ENCODE measurements at places on chromosomes 7 and 10. TPM values are rescaled to one million over a fixed set of nuclear protein-coding genes. Genes with fewer than 3 reads are reported as not detected.

GRCh38 chr7:138433583-138434443 is 26.2 kb upstream of the TRIM24 start:
- no peak for DNase-seq

GRCh38 chr7:81510122-81510521 is 259.7 kb downstream of the HGF start:
- no peak for DNase-seq

IFT22 gene
- total RNA-seq = 60.6 TPM

DNA sequence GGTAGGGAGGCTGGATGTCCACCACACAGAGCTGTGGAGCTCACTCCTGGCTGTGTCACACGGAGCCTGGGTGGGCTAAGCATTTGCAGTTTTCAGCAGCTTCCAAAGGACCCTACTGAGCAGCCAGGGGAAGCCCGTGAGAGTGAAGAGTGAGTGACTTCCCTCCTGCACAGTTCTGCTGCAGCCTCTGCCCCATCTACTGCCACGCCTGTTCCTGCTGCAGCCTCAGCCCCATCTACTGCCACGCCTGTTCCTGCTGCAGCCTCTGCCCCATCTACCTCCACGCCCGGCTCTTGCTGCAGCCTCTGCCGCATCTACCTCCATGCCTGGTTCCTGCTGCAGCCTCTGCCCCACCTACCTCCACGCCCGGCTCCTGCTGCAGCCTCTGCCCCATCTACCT is 12.2 kb downstream of the ADAM8 start:
- DNase-seq = no peak

- DNase-seq = no peak
Observed at GRCh38 chr10:63128443-63128842, 4.7 kb upstream of the NRBF2 start.

- DNase-seq = no peak
Observed at GRCh38 chr10:35079763-35080162, 10.4 kb downstream of the CUL2 start.

DNA sequence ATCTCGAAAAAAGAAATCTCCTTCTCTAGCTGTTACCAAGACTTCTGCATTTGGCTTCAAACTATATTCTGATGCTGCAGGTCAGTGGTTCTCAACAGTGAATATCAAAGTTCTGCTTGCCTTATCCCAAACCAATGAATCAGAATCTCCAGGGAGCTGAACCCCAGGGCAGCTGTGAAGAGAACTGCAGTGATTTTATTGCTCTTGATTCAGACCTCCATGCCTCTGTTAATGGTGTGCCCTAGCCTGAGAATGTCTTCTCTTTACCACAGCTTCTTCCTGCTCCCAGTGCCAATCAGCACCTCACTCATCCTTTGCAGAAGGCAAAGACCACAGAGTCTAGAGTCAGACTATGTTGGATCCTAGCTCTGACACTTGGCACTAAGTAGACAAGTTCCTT is 46.2 kb upstream of the MRLN start:
- no peak for DNase-seq

C7orf33 gene
- not detected for total RNA-seq

DNA sequence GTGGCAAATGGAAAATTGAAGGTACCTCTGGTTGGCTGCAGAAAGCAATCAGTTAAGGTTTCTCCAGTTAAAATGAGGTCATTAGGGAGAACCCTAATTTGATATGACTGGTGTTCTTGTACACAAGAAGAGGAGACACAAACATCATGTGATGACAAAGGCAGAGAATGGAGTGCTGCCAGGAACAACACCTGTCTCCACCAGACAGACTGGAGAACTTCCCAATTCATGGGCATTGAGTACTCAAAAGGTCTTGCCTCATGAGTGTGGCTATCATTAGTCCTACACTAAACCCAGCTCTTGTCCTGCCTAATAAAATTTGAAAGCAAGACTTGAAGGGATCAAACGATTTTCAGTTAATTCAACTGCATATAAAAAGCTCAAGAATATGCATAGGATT is 152.6 kb downstream of the PTPN20 start:
- DNase-seq = no peak

DNA sequence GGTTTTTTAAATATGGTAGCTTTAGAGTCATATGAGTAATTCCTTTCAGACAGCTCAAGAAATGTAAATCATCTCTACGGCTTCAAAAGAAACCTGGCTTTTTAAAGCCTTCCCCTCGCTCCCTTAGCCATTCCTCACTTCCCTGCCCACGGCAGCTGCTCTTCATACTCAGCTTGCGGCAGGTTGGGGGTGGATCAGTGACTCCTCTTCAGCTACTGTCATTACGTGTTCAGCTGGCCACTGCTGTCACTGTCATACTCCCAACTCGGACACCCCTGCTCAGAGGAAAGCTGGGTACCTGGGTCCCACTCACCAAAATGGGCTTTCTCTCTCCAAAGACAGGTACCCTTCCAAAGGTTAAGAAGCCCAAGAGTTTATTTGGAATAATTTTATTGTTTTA is 6.6 kb downstream of the YWHAG start:
- no peak for DNase-seq

GRCh38 chr7:87445897-87446296 is 29.6 kb downstream of the ABCB4 start:
- DNase-seq = no peak

GRCh38 chr10:28922127-28922526 is 244.8 kb downstream of the BAMBI start:
- DNase-seq = no peak

PPP1R17 gene
- total RNA-seq = 0.96 TPM

DNA sequence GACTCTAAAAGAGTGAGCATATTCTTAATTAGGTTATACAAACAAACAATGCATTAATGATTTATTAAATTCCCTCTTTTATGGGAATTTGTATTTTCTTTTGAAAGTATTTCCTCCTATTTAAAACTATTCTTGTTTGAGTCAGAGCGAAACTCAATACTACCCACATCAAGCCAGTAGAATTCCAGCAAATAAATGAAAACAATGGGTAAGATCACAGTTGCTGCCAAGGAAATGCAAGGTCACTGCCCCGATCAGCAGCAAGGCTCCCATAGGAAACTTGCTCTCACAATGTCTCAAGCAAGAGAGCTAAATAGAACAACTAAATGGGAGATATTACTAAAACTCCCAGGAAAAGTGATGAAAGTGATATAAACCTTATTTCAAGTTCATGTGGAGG is 206.3 kb downstream of the THSD7A start:
- no peak for DNase-seq

SPDYE18 gene
- 0.93 TPM for total RNA-seq

NKX2-3 gene
- total RNA-seq = not detected

CACNA2D1 gene
- 25.1 TPM for total RNA-seq

DNA sequence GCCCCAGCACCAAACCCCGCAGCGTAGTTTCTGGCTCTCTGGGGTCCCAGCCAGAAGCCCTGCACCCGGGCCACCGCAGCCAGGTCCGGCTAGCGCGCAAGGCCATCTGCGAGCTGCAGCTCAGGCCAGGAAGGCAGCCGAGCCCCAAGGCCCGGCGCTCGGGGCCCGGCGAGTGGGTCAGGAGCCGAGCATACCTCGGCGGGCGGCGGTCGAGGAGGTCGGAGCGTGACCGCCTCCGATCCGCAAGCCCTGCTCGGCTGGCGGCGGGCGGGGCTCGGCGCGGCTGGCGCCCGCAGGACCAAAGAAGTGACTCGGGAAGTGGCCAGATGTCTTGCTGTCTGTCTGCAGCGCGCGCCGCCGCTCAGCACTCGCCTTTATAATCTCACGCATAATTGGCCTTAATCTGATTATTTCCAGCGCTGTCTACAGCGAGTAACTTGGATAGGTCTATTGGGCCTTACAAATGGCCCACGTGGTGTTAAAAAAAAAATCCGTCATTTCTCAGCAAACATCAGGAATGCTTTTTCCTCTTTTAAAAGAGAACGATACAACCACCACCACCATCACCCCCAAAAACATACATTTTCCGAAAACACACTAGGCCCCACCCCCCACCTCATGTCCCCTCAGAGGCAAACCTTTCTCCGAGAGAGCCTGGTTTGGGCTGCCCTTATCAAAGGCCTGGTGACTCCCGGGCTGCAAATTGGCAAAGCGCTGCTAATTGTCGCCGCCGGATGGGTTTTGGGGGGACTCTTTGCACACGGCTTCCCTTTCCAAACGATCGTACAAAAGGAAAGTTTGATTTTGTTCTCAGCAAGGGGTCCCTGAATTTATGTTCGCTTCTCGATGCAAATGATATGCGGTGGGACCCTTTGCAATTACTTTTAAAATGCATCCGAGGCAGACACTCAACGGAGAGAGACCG is at the start of gene DRGX:
DRGX (minus strand) TSS at position 349 of the 925 bp plus-strand sequence. CDS start 649 bp downstream, outside the sequence.
- no peak for DNase-seq

- DNase-seq = no peak
Observed at GRCh38 chr10:3588816-3589215, 196.2 kb downstream of the KLF6 start.

DNA sequence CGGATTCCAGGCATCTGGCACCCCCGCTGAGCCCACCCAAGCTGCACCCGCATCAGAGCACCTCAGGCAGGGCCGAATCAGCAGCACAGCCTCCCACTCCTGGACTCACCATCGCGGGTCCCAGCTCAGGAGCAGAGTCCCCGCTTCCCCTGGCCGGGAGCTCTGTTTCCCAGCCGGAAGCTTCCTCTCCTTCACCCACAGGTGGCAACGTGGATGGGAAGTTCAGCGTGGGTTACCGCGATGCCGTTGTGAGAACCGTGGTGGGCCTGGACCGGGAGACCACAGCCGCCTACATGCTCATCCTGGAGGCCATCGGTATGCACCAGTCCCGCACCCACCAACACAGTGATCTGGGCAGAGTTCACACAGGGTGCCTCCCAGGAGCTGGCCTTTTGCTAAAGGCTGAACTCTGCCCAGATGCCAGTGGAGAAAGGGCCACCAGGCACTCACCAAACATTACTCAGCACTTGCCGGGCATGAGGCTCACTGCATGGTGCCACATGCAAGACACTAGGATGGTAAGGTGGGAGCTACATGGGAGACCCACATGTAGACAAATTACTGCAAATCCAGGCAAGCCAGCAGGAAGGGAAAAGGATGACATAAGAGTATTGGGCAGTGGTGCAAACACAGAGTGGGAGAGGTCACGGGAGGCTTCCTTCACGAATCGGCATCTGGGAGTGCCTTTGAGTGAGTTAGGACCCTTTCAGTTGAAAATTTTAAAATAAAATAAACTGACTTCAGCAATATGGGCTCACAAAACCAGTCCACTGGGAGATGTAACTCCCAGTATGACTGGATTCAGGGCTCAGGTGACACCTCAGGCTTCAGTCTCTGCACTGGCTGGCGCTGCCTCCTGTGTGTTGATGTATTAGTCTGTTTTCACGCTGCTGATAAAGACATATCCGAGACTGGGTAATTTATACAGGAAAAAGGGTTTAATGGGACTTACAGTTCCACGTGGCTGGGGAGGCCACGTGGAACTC is 10.4 kb downstream of the C10orf105 start:
- no peak for DNase-seq

DNA sequence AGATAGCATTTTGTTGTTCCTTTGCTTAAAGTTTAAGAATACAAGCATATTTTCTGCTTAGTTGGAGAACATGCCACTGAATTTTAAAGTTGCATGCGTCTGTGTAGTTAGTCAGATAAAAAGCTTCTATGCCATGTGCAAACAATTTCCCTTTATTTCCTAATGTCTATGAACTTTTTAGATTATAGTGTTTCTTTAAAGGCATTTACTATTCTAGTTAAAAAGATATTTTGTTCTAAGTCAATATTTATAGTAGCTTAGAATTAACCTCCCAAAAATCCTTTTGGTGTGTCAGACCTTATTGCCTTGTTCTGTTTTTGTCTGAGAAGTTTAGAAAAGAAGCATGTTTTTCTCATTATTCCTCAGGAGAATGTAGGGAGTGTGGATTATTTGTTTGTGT is 99.0 kb upstream of the GATA3 start:
- no peak for DNase-seq

H2BK1 gene
- total RNA-seq = not detected

- DNase-seq = no peak
Observed at GRCh38 chr7:135970682-135971365, 6.3 kb downstream of the MTPN start.

CCDC3 gene
- total RNA-seq = 1.6 TPM

CALHM3 gene
- 1.3 TPM for total RNA-seq

- DNase-seq = no peak
Observed at GRCh38 chr7:113314594-113314993, 196.2 kb upstream of the SMIM30 start.

- DNase-seq = peak; percentile 36
Observed at GRCh38 chr10:35127289-35127891, 744 bp downstream of the CREM start.

DNA sequence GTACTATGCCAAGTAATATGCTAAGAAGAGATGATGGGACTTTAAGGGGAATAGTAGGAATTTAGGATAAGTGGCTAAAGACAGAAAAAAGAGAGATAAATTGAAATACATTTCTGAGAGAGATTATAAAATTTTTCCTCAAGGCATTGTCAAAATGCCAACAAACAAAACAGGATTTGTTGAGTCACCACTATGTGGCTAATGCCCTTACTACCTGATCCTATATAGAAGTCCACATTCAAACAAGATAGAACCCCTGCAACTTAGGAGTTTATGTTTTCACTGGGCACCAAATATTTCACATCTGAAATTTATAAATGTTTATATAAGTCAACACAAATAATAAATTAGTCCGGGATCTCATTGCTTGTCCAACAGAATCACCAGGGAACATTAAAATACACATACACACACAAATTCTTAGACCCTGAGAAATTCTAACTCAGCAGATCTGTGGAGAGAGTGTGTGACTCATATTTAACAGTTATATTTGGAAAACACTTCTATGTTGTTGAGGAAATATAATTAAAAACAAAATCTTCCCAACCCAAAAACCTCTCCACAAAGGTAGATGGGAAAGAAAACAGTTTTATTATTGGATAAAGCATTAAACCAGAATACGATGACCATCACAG is 154.3 kb downstream of the PPP1R3A start:
- DNase-seq = no peak

DNA sequence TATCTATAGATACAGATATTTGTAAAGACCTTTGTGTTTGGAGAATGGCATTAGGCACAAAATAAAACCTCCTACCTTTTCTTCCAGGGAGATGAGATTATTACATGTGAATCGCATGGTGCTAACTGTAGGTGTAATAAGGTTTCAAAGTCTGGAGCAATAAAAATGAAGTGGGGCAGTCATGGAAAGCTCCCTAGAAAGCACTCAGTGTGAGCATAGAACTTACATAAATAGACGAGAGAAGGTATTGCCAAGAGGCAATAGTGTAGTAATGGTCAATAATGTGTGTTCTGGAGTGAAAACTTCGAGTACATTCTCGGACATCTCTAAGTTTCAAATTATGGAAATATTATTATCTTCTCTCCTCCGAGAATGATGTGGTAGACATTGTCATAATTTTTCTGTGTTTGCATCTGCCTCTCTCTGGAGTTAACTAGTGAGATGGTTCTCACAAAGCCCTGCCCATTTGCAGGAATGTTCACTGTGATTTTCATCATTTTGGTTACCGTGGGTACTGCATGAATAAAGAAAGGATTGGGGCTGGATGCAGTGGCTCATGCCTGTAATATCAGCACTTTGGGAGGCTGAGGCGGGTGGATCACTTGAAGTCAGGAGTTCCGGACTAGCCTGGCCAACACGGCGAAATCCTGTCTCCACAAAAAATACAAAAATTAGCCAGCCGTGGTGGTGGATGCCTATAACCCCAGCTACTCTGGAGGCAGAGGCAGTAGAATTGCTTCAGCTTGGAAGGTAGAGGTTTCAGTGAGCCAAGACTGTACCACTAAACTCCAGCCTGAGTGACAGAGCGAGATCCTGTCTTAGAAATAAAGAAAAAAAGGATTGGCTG is 10.6 kb downstream of the VIM start:
- DNase-seq = no peak

All from progenitor cell of endocrine pancreas (in vitro differentiated cells).